ENCODE measurements at places on chromosomes 2 and 18.

DNA sequence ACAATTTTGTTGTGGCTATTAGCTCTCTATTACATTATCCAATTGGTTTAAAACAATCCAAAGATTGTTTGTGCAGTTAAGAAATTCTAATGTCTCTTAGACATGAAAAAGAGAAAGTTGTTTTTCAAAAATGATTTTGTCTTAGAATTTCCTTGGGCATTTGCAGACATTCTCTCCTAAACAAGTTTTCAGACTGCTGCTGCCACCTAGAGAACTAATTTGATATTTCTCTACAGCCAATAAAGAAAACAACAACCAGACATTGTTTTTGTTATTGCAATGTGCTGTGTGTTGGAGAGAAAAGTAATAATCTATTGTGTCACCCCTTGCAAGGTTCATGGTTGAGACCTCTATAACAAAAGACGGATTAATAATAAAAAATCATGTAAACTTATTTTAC, 119.0 kb upstream of the SYT4 start:
- no peak for DNase-seq

- no peak for DNase-seq
Measured at GRCh38 chr2:216859944-216860343, at the start of gene TNP1. TSS of gene TNP1 (minus strand) at chr2:216860064. CDS start at chr2:216860034, 30 bp downstream.

- no peak for DNase-seq
Measured at GRCh38 chr2:151983221-151983620, 115.6 kb downstream of the CACNB4 start.

DNA sequence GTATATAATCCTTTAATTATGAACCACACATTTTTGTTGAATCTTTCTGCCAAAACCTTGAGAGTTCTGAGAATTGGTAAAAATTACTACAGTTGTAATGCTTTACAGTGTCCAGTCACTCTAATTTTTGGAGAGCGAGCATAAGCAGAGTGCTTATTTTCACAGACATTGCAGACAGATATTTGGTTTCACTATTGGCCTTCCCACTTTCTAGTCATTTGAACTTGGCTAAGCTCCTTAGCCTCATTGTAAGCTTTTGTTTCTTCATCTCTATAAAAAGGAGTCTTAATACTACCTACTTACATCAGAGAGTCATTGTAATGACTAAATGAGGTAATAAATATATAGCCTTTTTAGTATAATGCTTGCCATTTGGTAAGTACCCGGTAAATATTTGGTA, 80.4 kb downstream of the LCLAT1 start:
- no peak for DNase-seq

DNA sequence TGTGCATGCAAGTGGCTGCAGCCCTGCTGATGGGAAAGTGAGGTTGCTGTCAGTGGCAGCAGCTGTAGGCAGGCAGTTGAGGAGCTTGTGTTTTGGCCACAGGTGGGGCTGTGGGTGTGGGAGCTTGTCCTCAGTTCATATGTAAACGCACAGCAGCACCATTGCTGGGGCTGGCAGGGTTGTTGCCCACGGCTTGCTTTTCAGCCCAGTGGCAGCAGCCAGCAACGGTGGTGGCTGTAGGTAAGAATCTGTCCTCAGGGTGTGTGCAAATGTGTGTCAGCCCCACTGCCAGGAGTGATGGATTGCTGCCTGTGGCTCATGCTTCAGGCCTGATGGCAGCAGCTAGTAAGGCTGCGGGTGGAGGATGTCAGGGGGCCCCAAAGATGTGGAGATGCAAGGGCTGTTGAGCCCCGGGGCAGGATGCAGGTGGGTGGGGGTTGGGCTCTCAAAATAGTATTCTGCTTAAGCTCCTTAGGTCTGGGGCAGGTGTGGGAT, 141.3 kb upstream of the THUMPD2 start:
- no peak for DNase-seq

DNA sequence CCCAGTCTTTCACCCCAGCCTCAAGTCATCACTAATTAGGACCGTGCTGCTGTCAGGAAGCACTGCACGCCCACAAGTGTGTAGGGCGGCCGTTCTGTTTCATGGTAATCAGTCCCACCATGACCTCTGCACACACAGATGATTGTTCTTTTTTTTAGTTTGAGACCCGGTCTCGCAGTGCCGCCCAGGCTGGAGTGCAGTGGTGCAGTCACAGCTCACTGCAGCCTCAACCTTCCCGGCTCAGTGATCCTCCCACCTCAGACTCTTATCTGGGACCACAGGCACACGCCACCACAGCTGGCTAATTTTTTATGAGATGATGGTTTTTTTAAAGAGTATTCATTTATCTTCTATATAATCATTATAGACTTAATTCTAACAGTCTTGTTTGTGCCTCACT, 1.8 kb upstream of the IAH1 start:
- DNase-seq: no peak

- no peak for DNase-seq
Measured at GRCh38 chr2:54665436-54665856, 58.0 kb upstream of the EML6 start.

- no peak for DNase-seq
Measured at GRCh38 chr2:179612591-179613298, 248.7 kb downstream of the ZNF385B start.
